M059J (cell line): ENCODE measurements at places on chromosomes 13 and 19. TPM values are rescaled to one million over a fixed set of nuclear protein-coding genes. Genes with fewer than 3 reads are reported as not detected.

GRCh38 chr13:77492982-77493381 is 42.5 kb upstream of the SCEL start:
- DNase-seq, result no peak

DNA sequence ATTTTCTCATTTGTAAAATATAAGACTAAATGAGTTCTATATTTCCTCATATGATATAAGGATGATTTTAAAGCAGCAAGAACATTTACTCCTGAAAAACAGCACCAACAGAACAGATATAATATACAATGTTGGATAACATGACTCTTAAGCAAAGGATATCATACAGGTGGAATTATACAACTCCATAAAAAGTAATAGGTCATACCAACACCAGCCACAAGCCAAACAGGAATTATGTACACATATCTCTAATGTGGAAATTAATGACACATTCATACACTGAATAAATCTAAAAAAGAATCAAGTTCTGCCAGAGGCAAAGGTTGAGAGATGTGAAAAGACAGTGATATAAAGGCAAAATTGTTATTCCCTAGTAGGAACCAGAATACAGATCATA is 25.9 kb downstream of the INTS6 start:
- no peak for DNase-seq

DNA sequence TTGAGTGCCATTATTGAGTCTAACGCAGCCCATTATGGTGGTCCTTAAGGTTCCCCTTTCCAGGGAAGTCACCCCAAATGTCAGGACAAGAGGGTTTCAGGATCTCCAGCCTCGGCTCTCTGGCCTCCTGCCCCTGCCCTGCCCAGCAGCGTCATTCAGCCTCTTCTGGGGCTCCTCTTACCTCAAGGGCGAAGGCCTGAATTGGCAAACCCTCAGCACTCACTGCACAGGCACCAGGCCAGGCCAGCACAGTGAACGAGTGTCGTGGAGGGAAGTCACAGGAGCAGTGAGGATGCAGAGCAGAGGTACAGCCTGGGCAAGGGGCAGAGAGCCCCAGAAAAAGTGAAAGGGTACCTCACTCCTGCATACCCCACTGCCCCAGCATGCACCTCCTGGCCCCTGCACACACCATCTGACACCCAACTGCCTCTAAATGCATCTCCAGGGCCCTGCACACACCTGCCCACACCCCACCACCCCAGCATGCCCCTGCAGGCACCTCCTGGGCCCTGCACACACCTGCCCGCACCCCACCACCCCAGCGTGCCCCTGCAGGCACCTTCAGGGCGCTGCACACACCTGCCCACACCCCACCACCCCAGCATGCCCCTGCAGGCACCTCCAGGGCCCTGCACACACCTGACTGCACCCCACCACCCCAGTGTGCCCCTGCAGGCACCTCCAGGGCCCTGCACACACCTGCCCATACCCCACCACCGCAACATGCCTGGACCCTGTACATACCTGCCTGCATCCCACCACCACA is 19.8 kb downstream of the SLC25A42 start:
- no peak for DNase-seq

- DNase-seq, result no peak
Observed at GRCh38 chr19:2255982-2256685, at the start of gene JSRP1. Gene JSRP1, minus strand, starts transcription at chr19:2256417. Its CDS starts 1,103 bp downstream, at chr19:2255314.

- DNase-seq, result no peak
Observed at GRCh38 chr13:51035978-51036377, 75.1 kb downstream of the C13orf42 start.

DNA sequence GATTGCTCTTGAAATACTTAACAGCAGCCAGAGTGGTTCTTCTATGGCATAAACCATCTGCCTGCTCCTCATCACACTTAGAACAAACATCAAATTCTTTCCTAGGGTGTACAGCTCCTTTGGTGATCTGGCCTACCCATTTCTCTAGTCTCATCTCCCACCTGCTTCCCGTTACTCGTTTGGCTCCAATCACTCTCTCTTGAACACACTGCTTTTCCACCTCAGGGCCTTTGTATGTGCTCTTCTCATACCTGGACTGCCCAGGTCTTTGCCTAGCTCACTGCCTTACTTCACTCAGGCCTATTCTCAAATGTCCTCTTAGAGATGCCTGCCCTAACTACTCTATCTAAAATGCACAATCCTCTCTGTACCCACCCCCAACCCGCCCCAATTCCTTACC is 100.5 kb downstream of the KCNRG start:
- DNase-seq, result no peak

DNA sequence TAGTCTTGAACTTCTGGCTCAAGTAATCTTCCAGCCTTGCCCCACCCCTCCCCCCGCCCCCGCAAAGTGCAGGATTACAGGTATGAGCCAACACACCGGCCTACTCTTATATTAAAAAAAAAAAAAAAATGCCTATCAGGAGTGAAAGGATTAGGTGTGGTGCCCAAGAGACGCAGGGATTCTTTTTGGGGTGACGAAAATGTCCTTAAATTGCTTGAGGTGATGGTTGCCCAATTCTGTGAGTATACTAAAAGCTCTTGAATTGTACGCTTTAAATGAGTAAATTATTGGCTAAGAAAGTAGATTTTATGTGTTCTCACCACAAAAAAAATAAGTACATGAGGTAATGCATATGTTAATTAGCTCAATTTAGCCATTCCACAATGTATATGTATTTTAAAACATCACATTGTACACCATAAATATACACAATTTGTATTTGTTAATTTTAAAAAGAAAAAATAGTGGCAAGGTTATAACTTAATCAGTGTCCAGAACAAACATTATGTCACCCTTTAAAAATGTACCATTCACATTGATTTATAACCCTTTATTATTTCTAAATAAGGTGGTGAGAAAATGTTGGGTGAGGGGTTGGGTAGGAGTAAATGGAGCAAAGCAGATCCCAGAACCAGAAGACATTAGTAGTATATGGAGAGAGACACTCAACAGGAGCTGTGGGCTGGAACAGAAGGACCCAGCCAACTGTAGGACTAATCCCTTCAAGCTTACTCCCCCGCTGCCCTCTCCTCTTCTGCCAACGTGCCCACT is 3.9 kb downstream of the IGSF23 start:
- DNase-seq, result no peak

DNA sequence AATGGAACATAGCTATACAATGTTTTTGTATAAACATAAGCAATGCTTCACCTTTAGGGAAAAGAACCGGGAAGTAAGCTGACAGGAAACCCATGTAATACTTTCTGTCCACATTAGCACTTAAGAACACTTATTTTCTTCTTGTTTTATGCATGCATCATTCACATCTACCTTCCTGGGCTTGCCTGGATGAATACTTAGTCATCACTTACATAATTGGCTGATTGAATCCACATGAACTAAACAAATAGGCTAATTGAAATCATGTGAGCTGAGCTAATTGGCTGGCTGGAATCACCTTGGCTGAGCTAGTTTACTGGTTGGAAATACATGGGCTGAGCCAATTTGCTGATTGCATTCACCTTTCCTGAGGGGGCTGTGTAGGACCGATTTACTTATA is 78.8 kb downstream of the ZNF726 start:
- DNase-seq, result no peak

DNA sequence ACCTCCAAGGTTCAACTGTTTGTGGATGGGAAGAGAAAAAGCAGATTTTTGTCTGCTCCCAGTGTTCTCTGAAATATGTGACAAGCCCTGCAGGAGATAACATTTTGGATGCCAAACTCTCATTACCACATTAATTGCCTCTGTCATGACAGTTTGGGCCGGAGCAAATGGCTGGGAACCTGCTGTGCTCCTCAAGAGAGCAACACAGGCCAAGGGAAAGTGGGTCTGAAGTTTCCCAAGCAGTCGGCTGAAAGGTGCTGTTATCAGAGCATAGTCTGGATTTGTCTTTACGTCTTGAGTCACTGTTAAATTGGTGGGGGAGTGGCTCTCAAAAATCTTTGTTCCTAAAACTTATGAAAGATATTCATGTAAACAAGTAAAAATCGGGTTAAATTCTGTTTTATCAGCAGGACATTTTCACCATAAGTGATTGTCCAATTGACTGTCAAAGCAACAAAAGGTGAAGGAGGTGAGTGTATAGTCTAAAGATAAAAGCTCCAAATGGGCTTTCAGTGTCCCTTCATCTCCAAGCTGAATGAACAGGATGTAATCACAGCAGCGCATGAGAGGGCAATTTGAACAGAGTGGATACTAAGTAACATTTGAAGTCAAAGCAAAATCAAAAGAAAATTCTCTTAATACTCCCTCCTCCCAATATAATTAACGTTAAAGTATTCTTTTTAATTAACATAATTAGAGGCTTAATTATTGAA is 844.8 kb downstream of the PCDH17 start:
- DNase-seq, result no peak

GRCh38 chr13:20969182-20969581 is 66.6 kb upstream of the XPO4 start:
- peak; percentile 75 for DNase-seq

GRCh38 chr19:45663800-45664199 is 4.2 kb upstream of the GIPR start:
- no peak for DNase-seq

GRCh38 chr19:23385404-23385803 is 9.9 kb downstream of the ZNF91 start:
- DNase-seq, result no peak

GRCh38 chr13:39877134-39877533 is 221.7 kb downstream of the COG6 start:
- DNase-seq, result no peak

DNA sequence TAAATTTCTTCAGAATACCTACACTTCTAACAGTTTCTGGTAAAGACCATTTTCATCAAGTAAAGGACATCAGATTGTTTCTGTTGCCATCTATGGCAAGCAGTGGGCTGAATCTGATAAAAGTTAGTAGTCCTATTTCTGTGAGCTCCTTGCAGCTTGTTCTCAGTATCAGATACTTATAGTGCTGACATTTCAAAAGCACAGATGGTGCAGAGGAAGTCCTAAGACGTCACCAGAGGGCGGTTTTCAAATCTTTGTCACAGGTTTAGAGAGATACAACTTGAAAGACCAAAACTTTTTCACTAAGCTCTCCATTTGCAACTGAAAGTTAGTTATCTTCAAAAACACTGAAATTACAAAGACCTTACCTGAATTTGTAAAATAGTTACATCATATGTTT is 719.8 kb downstream of the SLITRK1 start:
- no peak for DNase-seq

DNA sequence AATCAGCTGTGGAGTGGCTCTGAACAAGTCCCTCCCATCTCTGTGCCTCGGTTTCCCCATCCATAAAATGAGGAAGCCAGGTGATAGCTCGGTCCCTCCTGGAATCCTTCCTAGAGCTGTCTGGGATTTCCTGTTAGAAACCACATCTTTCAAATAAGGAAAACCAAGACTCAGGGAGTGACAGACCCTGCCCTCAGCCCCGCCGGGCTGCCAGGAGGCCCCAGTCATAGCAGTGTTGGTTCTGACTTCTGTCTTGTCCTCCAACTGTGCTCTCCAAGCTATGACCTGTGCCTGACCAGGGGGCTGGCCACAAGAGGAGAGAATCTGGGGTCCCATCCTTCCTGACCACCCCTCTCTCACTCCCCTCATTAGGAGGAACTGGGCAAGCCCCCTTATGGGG is 1.1 kb upstream of the SHD start:
- no peak for DNase-seq

DNA sequence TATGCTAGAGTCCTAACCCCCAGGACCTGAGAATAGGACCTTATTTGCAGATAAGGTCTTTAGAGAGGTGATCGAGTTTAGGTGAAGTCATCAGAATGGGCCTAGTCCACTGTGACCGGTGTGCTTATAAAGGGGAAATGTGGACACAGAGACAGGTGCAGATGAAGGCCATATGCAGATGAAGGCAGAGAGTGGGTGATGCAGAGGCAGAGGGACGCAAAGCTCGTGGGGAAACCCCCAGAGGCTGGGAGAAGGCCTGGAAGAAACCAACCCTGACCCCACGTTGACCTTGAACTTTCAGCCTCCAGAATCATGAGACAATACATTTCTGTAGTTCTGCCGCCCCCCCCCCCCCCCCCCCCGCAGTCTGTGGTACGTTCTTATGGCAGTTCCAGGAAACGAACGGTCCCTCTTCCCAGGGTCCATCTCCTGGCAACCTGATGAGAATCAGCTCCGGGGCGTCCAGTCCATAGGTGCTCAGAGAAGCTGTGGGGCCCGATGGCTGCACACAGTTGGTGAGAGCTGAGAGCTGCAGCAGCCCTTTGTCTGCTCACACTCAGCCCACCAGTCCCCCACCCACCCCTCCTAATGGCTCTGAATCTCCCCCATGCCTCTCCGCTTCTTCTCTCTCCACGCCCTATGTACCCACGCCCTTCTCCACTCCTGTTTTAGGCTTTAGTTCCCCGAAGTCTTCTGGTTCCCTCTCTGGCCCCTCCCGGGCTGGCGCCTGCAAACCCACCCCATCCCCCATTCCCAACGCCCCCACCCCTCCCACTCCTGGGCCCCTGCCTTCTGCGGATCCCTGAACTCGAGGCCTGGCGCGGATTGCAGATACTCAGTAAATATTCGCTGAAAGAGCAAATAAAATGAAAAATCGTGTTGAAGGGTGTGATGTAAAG is 218.3 kb upstream of the MAB21L1 start:
- DNase-seq, result no peak

- peak; percentile 78 for DNase-seq
Observed at GRCh38 chr19:5340637-5341447, at the start of gene PTPRS. Gene PTPRS, minus strand, starts transcription at chr19:5340812. Its CDS starts 54,672 bp downstream, at chr19:5286140.

- DNase-seq, result peak; percentile 76
Observed at GRCh38 chr19:11560404-11561051, 1.5 kb upstream of the ELOF1 start.

DNA sequence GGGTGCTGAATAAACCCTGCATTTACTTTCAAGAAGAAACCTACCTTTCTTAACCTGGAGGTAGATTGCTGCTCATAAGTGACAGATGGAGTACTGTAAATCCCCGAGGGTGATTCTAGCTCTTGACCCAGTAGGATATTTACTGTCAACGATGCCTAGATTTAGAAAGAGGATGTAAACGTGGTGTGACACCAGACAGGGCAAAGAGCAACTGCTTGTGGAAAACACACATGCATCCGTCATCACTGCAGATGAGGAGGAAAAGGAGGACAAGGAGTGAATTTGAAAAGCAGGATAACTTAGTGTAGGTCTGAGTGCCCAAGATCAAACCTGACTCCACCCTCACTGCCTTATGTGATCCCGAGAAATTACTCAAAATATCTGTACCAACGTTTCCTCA is 9.8 kb upstream of the CLN5 start:
- no peak for DNase-seq

- no peak for DNase-seq
Observed at GRCh38 chr19:29404951-29405727, 120.7 kb upstream of the VSTM2B start.

ZNF208 gene
- not detected in 2 replicates for total RNA-seq

LPAR6 gene
- total RNA-seq, result 0.12 TPM in 1 of 2 replicates, not detected in the other

PROZ gene
- total RNA-seq, result not detected in 2 replicates

CD22 gene
- 1.5 TPM in 1 of 2 replicates, not detected in the other for total RNA-seq

SHISA2 gene
- total RNA-seq, result 0.44 TPM in 1 of 2 replicates, not detected in the other

CGB2 gene
- total RNA-seq, result 1.7 and 4.2 TPM in 2 replicates

ZNF888 gene
- total RNA-seq, result 7.8 and 8.1 TPM in 2 replicates

NFIX gene
- total RNA-seq, result 38.5 and 52.0 TPM in 2 replicates

ZNF682 gene
- total RNA-seq, result 1.3 and 3.2 TPM in 2 replicates

ZNF865 gene
- 1.4 and 2.5 TPM in 2 replicates for total RNA-seq

ZNF667 gene
- 4.5 and 9.9 TPM in 2 replicates for total RNA-seq

IFNL1 gene
- 1.3 TPM in 1 of 2 replicates, not detected in the other for total RNA-seq
